ENCODE measurements at places on chromosomes 5 and 9.

DNA sequence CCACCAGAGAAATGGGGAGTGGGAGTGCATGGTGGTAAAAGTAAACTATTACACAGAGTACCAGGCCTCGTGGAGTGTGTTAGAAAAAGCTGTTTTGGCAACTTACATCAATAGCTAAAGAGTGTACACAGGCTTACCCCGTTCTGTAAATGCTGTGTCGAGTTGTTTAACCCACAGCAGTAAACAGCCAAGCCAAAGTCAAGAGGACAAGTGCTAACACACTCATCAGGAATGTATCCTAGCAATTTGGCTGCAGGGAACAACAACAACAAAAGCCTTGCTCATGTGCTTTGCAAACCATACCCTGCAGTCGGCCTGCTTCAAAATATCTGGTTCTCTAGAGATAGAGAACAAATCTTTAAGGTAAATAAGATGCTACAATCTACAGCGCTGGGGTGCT is 15.9 kb downstream of the DAP start:
- DNase-seq, result no peak

- no peak for DNase-seq
Observed at GRCh38 chr5:180095545-180095944, 24.0 kb upstream of the RNF130 start.

DNA sequence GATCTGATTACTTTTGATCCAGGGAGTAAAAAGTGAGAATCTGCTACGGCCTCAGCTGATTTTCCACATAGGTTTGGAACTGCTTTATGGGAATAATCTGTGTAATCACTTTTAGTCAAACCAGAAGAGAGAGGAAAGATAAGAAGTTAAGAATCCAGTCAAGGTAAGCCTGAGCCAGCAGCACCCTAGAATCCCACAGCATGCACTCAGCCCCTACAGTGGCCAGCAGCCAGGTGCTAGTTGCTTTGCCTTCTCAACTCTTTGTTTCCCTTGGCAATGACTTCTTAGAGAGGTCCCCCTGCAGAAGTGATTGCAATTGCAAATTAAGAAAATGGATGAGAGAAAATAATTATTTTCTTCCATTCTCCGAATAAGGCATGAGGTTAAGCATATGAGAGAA is 59.7 kb upstream of the TMED7 start:
- no peak for DNase-seq

GRCh38 chr5:157729858-157730257 is 1.4 kb upstream of the THG1L start:
- no peak for DNase-seq

DNA sequence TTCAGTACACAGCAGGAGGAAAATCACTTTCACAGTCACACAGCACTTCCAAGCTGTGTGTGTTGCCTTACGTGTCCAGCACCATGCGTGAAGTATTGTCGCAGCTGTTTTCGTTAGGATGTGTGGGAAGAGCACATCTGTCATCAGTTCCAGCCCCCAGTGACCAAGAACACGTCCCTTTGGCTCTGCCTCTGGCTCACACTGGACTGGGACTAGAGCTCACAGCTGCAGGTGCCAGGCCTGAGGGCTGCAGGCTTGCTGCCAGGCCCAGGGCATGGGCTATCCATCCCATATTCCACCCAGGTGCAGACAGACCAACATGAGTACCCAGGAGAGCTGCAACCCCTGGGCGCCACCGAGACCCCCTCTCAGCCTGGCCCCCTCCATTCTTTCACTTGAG is 60.5 kb upstream of the ANKRD33B start:
- DNase-seq, result no peak

- no peak for DNase-seq
Observed at GRCh38 chr9:137170486-137171148, 766 bp upstream of the LRRC26 start.

DNA sequence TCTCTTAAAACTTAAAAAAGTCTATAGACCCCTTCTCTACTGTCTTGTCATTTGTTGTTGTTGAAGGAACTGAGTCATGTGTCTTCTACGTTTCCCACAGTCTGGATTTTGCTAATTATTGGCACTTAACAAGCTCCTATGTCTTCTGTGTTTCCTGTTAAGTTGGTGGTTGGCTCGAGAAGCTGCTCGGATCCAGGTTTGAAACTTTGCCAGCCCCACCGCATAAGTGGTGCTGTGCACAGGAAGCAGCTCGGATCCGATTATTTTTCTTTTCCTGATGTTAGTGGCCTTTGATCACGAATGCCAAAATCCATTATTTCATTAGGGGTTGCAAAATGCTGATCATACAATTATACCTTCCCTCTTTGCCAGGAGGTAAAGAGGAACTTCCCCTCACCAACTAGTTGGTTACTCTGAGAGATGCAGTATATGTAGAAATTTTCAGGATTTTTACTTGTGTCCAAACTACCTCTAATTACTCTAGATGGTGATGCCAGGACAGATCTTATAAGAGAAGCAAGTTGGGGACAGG is 186.5 kb downstream of the NSG2 start:
- no peak for DNase-seq

DNA sequence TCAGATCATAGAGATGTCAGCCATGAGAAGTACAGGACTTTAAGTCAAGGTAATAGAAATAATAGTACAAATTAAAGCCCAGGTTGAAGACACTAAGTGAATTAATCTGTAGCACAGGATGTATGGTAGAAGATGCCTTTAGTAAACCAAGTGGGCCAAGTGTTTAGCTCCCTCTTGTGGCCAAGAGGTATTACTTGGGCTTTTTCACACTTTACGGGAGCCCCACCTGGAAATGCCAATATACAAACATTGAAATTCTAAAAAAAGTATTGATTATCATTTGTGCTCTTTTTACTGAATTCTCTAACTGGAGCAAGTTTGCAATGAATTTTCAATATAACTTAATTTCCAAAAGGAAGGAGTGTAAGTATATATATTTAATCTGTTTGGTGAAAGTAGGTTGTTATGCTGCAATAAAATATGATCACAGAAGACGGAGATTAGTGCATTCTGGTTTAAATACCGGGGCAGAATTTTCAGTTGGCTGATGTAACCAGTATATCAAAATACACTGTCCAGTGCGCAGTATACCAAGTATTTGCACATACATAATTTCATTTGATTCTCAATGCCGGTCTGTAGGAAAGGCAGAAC is 84.7 kb downstream of the PARP8 start:
- peak; percentile 10 for DNase-seq

- DNase-seq, result no peak
Observed at GRCh38 chr5:159359408-159359807, 29.1 kb upstream of the IL12B start.

DNA sequence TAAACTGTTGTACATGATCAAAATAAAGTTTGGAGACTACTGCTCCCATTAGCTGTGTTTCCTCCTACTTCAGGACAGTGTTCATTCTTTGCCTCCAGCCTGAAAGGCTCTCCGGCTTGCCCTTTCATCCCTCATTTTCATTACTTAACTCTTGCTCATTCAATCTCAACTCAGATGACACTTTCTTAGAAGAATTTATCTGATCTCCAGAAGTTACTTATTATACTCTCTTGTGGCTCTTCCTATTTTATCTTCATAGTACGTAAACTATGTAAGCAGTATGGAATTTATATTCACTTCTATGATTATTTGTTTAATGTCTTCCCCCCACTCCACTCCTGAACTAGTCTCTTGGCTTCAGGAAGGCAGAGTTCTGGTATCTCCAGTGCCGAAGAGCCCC is 1737.9 kb upstream of the C9orf72 start:
- DNase-seq, result no peak

DNA sequence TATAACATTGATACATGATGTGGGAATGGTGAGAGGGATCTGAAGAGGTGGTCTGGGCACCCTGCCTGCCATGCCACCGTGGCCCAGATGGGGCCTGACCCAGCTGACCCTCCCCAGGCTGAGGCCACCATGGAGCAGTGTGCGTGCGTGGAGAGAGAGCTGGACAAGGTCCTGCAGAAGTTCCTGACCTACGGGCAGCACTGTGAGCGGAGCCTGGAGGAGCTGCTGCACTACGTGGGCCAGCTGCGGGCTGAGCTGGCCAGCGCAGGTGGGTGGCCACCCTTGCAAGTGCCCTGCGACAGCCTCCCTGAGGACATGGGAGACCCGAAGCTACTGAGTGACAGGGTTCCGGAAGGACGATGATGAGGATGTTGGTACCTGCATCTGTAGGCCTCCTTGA is 7.2 kb downstream of the RMND5B start:
- no peak for DNase-seq

GRCh38 chr9:2158766-2159430 is 143.8 kb downstream of the SMARCA2 start:
- no peak for DNase-seq

GRCh38 chr5:1973391-1974013 is 90.8 kb upstream of the IRX4 start:
- no peak for DNase-seq

DNA sequence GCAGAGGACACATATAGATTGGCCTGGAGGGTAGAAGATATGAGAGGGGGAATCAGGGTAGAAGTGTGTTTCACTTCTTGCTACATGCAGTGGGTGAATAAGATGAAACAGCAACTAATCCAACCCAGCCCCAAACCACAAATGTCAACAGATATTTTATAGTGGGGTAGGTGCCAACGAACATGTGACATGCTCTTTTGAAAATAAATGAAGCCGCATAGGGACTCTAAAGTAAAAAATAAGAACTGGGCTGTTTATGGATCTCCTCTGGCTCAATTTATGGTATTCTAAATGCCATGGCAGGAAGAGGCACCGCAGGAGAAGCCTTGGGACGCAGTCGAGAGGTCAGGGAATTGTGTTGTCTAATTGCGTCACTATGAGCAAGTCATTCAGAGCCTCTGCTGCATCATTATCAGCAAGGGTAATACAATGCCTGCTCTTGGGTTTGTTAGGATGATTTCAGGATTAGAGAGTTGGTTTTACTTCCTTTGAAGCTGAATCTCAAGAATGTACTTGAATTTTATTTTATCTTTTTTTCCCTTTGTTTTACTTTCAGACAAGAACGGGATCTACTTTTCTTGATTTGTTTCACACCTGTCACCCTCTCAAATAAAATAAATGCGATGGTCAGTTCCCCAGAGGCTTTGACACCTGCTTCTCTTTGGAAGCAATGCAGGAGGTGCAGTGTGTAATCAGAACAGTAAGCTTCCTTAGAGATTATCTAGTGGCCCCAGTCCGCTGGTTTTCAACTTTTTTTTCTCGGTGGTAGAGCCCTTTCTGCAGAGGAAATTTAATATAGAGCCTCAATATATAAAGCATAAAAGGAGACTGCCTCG is 375.6 kb upstream of the CLINT1 start:
- DNase-seq, result no peak

- DNase-seq, result no peak
Observed at GRCh38 chr9:120438836-120439546, 141.0 kb downstream of the CDK5RAP2 start.

GRCh38 chr9:121885345-121885901 is 207.7 kb downstream of the TTLL11 start:
- DNase-seq, result no peak

All from stimulated activated CD8-positive, alpha-beta memory T cell treated with anti-CD3 and anti-CD28 coated beads, Interleukin-7, amount 100 ng/mL, for 1 hour (primary cell).